Stimulated activated CD4-positive, alpha-beta T cell treated with anti-CD3 and anti-CD28 coated beads, Interleukin-2, amount 100 ng/mL, for 48 hours (primary cell): ENCODE measurements at places on chromosomes 2 and 18.

DNA sequence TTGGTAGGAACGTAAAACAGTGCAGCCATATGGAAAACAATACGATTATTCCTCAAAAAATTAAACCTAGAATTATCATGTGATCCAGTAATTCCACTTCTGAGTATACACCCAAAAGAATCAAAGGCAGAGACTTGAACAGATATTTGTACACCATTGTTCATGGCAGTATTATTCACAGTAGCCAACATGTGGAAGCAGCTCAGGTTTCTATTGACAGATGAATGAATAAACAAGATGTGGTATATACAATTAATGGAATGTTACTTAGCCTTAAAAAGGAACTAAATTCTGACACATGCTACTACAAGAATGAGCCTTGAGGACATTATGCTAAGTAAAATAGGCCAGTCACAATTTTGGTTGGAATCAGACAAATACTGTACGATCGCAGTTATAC is 14.2 kb upstream of the RTTN start:
- no peak for DNase-seq

- no peak for DNase-seq
Measured at GRCh38 chr2:60979231-60979630, 38.3 kb upstream of the PEX13 start.

DNA sequence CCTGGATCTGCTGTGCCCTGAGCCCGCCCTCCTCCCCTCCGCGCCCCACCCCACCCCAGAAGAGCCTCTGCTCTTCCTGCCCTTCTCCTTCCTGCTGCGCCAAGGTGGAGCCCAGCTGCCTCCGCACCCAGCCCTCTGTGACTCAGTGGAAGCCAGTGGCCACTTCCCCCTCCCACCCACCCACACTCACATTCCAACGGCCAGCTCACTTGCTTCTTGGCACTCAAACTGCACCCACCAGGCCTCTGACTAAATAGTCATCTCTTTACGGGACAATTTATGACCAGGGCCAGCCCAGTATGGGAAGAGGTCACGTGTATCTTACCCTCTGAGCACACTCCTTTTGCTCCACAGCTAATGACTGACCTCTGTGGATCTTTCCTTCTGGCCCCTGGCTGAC is 150.4 kb upstream of the SLC1A4 start:
- DNase-seq: no peak

DNA sequence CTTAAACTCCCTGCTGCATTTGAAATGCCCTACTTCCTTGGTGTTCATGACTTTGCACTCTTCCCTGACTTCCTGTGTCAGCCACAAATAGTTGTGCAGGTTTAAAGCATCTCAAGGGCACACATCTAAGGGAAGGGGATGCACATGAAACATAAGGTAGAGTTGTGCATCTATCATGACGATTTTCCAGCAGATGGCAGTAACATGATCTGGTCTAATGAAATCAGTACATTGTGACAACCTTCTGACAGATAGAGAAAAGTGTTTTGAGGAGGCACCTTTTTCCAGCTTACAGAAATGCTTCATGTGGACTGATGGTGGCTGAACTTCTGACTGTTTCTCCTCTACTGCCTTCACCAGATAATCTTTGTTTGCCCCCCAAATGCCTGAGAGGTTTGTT is 238.9 kb downstream of the XIRP2 start:
- no peak for DNase-seq

DNA sequence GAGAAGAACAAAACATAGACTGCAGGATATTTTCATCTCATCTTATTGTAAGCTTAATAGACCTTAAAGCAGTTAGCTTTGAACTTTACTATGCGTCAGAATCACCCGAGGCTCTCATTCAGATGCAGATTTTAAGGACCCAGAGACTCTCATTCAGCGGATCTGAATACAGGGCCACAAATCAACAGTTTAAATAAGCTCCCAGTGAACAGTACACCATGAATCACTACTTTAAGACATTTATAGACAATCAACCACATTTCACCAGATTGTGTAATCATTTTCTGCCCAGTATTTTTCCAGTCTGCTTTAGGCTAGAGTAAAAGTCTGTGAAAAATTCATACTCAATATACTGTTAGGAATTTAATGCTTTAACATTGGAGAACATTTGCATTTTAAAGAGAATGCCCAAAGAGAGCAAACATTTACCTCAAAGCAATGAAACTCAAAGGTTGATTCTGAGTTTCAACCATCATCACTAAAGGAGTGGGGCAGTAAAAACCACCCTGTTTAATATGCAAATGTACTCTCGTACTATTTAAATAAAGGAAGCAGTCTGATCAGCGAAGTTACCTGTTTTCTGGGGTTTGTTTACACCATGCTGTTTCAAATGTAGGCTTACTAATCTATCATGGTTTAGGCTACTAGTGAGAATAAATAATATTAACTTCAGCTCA is 11.0 kb upstream of the ALPK2 start:
- DNase-seq: no peak

DNA sequence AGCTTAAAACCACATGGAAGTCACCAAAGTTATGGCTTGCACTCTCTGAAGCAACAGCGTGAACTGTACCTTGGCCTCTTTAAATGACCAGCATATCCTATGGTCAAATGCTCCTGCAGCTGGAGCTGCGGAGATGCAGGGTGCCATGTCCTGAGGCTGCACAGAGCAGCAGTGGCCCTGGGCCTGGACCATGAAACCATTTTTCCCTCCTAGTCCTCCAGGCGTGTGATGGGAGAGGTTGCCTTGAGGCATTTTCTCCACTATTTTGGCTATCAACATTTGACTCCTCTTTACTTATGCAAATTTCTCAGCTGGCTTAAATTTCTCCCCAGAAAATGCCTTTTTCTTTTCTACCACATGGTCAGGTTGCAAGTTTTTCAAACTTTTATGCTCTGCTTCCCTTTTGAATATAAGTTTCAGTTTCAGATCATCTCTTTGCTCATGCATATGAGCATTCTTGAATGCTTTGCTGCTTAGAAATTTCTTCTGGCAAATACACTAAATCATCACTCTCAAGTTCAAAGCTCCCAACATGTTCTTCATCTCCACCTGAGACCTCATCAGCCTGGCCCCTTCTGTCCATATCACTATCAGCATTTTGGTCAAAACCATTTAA is 82.9 kb upstream of the TMEFF2 start:
- DNase-seq: no peak

- no peak for DNase-seq
Measured at GRCh38 chr2:8364668-8365067, 317.2 kb upstream of the ID2 start.

GRCh38 chr18:55318951-55319441 is 269.0 kb downstream of the TCF4 start:
- no peak for DNase-seq

DNA sequence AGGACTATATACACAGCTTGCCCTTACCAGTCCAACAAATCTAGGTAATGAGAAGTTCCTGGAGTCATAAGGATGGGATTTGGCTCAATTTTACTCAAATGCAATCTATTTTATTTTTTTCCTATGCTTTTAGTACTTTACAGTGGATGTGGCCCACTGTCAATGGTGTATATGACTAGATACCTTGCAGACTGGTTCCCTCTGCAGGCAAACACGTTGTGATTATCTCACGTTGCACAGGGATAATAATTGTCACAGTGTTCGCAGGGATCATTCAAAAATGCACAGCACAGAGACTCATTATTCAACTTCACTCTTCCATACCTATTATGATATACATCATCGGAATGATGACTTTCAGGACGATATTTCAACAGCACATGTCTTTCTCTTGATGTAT is 359.7 kb downstream of the MBD2 start:
- no peak for DNase-seq

DNA sequence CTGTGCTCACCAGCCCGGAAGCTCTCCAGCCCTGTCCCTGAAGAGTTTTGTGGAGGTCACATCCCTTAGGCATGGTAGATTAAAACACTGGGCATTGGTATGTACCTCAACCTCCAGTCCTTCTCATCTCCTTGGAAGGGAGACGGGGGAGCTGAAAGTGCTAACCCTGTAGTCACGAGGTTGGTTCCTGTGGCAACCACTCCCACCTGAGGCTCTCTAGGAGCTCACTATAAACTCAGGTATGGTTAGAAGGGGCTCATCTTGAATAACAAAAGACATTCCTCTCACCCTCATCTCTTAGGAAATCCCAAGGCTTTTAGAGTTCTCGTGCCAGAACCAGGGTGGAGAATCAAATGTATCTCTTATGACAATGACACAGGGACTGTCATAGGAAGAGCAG is 43.0 kb upstream of the MGAT4A start:
- DNase-seq: no peak

- DNase-seq: no peak
Measured at GRCh38 chr2:60569680-60570111, 16.2 kb upstream of the BCL11A start.

DNA sequence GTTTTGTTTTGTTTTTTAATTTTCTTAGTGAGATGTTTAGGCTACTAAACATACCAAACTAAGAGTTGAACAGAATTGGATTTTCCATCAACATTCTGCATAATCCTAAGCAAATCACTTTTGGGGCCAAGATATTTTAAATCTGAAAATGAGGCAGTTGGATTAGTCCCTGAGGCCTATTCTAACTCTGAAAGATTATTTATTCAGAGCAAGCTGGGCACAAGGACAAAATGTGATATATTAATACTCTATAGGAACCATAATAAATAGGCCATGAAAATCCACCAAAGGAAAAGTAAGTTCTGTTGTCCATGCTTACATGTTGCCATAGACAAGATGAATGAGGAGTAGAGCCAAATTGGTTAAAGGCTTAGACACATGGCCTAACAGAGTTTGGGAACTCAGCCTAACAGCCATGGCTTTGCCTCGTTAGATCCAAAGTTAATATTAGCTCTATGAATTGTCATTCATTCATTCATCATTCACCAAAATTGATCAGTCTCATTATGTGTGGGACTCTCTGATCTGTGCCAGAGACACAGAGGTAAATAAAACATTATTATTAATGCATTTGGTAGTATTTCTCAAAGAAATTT is 183.5 kb downstream of the SCG2 start:
- DNase-seq: no peak

GRCh38 chr2:236157366-236157765 is 10.8 kb downstream of the GBX2 start:
- DNase-seq: no peak

DNA sequence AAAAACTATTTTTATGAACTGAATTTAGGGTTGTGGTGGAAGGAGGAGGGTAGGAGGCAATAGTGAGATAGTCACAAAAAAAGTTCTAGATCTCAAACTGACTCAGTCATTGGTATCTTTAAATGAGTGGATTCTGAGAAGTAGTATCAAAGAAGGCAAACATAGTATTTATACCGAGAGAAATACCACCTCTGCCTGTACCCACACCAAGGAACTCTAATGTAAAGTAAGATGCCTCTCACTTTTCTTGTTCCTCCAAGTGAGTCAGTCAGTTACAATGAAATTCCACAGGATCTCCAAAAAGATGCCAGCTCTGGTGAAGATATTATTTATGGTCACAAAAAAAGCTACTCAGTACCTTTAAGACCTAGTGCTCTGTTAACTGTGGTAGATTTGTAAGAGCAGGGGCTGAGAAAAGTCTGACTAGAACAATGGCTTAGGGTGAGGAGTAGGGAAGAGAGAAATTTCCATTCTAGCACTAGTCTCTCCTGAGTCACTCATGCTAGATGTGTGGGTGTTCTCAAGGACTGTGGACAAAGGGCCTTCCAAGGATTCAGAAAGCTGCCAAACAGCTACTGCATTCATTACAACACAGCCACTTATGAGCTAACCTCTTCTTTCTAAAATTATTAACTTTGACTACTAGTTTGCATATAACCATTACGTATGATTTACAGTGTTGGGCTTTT is 36.3 kb downstream of the YWHAQ start:
- no peak for DNase-seq

DNA sequence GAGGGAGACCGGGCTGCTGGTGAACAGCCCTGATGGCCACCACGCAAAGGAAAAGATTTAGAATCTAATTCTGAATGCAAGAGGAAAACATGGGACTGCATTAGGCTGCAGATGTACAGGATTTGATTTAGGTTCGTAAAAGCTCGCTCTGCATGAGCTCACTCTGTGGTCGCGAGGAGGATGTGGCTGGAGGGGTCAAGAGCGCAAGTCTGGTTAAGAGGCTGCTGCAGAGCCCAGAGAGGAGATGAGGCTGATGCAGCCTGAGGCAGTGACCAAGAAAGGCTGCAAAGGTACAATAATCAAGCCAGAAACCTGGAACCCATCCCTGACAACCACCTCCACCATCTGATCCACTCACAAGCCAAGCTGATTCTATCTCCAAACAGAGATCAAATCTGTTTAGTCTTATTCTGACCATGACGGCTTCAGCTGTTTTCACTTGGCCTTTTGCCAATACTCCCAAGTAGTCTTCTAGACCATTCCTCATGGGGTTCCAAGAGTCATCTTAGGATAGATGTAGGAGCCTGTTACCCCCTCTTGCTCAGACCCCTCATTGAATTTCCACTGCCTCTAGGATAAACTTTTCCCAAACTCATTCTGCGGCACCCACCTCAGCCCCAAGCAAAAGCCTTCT is 58.9 kb upstream of the ARL4C start:
- no peak for DNase-seq

DNA sequence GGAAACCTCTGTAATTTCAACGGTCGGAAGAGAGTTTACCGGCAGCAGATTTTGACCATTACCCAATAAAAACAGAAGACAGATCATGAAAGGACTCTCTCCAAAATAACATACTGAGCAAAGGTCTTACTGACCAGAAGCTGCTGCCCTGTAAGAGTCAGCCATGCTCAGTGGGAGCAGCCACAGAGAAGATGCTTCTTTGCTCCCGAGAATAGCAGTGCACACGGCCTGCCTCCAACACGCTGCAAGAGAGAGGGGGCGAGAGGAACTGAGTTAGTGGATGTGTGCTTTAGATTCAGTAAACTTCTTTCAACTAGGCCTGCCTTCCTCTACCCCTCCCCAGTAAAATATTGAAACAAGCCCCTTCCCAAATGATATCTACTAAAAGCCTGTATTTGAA is 103.7 kb downstream of the NCK2 start:
- DNase-seq: no peak

DNA sequence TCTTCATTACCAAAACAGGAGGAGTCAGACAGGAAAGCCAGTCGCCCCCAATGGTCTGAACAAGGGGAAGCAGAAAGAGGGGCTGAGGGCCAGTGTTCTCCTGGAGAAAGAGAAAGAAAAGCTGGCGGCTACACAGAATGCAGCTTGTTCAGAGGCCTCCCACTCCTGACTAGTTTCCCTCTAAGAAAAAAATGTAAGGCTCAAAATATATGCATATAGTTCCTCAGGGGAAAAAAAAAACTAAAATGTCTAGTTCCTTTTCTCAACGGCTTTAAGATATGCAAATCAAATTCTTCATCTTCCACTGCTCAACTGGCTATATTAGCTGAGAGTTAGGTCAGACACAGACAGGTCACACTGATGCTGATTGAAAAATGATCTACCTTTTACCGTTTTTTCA is 18.6 kb downstream of the MBOAT2 start:
- no peak for DNase-seq

- no peak for DNase-seq
Measured at GRCh38 chr2:113158884-113159553, 14.8 kb upstream of the PSD4 start.

- no peak for DNase-seq
Measured at GRCh38 chr2:77469106-77469505, 53.1 kb downstream of the LRRTM4 start.

- DNase-seq: no peak
Measured at GRCh38 chr2:16280081-16280480, 339.7 kb downstream of the MYCN start.
